ENCODE measurements at places on chromosomes 3 and 15.
A peak's percentile ranks its signal among the peaks of the same experiment; 100 is the strongest.

DNA sequence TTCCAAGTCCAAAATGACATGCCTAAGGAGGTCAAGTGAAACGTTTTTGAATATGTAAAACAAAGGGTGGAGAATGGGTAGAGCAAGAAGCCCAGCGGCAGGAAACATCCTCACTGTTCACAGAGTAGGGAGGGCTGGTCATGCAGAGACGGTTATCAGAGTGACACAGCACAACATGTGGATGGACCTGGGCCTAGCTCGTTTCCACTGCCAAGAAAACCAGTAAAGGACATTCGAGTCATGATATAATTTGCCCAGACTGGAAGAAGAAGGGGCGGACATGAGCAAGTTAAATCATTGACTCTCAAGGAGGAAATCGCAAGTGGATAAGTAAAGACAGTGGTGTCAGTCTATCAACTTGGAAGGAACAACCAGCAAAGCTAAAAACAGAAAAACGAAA is 89.3 kb downstream of the LRIG1 start:
- no peak for DNase-seq

DNA sequence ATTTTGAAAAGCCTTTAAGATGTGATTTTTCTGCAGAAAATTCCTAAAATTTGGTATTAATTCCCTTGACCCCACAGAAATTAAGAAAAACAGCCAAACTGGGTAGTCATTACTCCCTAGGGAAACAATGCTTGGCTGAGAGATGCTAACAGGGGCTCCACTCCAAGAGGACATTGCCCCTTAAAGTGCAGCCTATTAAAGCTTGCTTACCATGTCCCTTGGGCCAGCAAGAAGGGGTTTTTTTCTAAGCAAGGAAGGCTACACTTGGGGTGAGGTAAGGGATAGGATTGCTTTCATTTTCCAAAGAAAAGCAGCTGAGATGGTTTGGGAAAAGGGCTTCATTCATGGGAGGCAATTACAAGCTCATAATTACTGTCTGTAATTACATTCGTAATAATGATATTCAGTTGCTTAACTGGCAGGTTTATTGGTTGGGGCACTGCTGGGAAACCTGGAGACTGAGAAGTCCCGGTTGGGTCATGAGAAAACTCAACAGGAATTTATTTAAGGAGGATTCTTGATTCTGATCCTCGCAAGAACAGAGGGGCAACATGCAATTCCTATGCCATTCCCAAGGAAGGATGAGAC is 247.5 kb downstream of the NR1D2 start:
- no peak for DNase-seq

GRCh38 chr15:52518487-52519371 is 10.0 kb downstream of the MYO5A start:
- DNase-seq = no peak

DNA sequence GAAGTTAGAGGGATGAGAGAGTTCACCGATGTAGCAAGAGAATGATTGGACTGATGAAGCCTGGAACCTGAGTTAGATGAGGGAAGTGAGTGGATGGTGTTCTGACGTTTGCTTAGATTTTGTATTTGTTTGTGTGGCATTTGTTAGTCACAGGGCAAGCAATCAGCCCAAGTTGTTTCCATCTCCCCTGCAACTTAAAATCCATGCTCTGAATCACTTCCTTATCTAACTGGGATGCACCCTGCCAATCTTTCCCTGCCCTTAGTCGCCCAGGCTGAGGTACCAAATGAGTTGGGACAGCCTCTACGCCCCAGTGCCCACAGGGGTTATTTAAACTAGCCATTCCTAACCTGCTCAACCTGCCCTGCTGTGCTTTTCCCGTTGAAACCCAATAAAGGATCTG is 12.6 kb downstream of the PAQR5 start:
- no peak for DNase-seq

DNA sequence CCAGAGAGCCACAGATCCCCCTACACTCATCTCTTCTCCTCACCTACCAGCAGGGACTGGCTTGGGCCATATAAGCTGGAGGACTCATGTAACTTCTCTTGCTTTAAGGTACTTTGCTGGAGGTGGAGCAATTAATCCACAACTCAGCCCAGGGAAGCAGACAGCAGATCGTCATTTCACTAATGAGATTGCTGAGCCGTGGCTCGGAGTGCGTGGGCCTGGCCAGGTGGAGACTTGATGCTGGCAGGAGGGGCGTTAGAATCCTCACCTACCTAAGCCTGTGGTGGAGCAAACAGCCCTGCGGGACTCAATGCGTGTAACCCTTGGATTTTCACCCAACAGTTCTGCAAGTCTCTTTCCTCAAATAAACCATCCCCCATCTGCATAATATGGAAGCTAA is 253.2 kb downstream of the RORA start:
- no peak for DNase-seq

DNA sequence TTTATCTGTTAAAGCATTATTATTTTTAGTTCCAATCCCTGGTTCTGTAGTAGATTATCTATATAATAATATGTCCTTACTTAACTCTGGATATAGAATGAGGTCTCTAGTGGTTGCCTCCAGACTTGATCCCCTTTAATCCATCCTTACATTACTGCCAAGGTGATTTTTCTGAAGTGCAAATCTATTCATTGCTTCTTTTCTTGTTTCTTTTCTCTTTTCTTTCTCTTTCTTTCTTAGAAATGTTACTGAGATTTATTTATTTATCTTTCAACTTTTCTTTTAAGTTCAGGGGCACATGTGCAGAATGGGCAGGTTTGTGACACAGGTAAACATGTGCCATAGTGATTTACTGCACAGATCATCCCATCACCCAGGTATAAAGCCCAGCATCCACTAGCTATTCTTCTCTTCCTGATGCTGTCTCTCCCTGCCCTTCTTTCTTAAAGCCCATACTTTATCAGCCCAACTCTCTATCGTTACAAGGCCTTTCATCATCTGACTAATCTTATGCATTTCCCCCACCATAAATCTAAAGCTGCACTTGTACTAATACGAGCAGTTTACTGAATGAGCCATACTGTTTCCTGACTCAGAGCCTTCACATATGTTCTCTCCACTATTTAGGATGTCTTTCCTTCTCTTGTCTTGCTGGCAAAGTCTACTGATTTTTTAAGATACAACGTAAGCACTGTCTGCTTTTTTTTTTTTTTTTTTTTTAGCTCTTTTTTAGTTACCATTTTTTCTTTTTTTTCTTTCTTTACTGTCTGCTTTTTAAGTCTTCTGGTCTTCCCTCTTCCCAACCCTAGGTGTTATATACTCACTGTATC is 4.6 kb downstream of the GLCE start:
- peak; percentile 5 for DNase-seq

All from AG04449 (cell line).